ENCODE measurements at places on chromosomes 5 and 9. TPM values are rescaled to one million over a fixed set of nuclear protein-coding genes. Genes with fewer than 3 reads are reported as not detected.

C9orf153 gene
- not detected for total RNA-seq

GZMA gene
- total RNA-seq = not detected

CDX1 gene
- not detected for total RNA-seq

ZNF883 gene
- total RNA-seq = not detected

DUSP1 gene
- 99.2 TPM for total RNA-seq

PCDHAC2 gene
- total RNA-seq = 0.07 TPM

NMUR2 gene
- not detected for total RNA-seq

OSMR gene
- 23.4 TPM for total RNA-seq

ZNF366 gene
- not detected for total RNA-seq

PELO gene
- 23.9 TPM for total RNA-seq

SPATA31C1 gene
- not detected for total RNA-seq
